Neural progenitor cell (in vitro differentiated cells): ENCODE measurements at places on chromosomes 2 and 18. TPM values are rescaled to one million over a fixed set of nuclear protein-coding genes. Genes with fewer than 3 reads are reported as not detected.

DNA sequence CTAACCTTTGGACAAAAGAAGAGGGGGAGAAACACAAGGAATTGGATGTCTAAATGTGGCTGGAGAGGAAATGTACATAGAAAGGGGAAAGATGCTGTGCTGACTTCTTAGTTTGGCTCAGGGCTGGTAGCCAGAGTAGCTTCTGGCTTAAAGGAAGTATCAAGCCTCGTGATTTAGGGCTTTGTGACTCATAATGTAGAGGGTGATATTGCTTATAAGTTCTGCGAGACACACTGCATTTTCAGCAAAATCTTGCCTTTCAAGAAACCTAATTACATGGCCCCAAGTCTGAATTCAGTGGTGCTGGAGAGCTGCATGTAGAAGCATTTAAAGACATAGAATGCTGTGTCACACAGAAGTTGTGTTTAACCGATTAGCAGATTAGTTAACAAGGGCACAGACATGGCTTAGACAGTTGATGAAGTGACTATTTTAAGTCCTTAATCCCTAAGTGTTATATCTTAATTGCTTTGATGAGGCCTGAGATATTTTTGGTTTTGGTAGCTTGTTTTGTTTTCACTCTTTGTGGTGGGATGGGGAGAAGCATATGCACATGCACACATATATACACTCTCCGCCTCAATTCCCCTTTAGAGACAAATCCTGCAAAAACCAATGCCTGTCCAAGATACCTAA lies 66.4 kb downstream of the EPAS1 start:
- no peaks in the 10 kb centered on the region for H3K4me1 ChIP-seq
- no peak overlapping the region for H3K27ac ChIP-seq
- no peak overlapping the region for H3K4me3 ChIP-seq
- no peak for DNase-seq
- no peaks in the 10 kb centered on the region for H3K27me3 ChIP-seq
- H3K36me3 ChIP-seq: no peaks in the 10 kb centered on the region

GRCh38 chr2:24749069-24749691 lies 44.0 kb downstream of the PTRHD1 start:
- no peak overlapping the region for H3K27ac ChIP-seq
- no peaks in the 10 kb centered on the region for H3K27me3 ChIP-seq
- peak; percentile 56 for DNase-seq
- peaks cover 7% of the 10 kb centered on the region for H3K4me1 ChIP-seq

GRCh38 chr2:174465327-174465726 lies 21.5 kb downstream of the GPR155 start:
- peak; percentile 47 for DNase-seq
- H3K36me3 ChIP-seq: no peaks in the 10 kb centered on the region
- H3K27me3 ChIP-seq: no peaks in the 10 kb centered on the region
- H3K4me1 ChIP-seq: no peaks in the 10 kb centered on the region

- no peak overlapping the region for H3K27ac ChIP-seq
- no peak overlapping the region for H3K4me3 ChIP-seq
- DNase-seq: peak; percentile 72
- peaks cover 8% of the 10 kb centered on the region for H3K4me1 ChIP-seq
Observed at GRCh38 chr18:78875016-78875777, 104.4 kb upstream of the SALL3 start.

DNA sequence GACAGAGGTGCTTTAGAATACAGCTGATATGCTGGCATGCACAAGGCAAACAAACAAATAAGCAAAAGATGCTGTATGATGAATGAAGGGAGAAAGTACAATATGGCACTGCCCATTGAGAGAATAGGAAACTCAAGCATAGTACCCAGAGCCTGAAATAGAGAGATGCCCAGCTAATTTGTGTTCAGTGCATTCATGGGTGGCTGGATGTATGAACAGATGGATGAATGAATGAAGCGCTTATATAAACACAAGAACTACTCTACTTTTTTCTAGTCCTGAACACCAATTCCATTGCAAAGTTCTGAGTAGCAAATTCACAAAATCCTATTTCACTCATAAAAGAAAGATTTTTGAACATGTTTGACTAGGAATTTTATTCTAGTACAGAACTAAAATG lies 756.3 kb downstream of the SATB2 start:
- no peak overlapping the region for H3K27ac ChIP-seq
- H3K4me1 ChIP-seq: no peaks in the 10 kb centered on the region
- no peaks in the 10 kb centered on the region for H3K36me3 ChIP-seq
- no peaks in the 10 kb centered on the region for H3K27me3 ChIP-seq
- H3K4me3 ChIP-seq: no peak overlapping the region

GRCh38 chr18:75070235-75070624 lies 138.7 kb downstream of the PTGR3 start:
- H3K27me3 ChIP-seq: no peaks in the 10 kb centered on the region
- no peaks in the 10 kb centered on the region for H3K36me3 ChIP-seq
- no peak overlapping the region for H3K4me3 ChIP-seq
- H3K27ac ChIP-seq: no peak overlapping the region
- DNase-seq: no peak

DNA sequence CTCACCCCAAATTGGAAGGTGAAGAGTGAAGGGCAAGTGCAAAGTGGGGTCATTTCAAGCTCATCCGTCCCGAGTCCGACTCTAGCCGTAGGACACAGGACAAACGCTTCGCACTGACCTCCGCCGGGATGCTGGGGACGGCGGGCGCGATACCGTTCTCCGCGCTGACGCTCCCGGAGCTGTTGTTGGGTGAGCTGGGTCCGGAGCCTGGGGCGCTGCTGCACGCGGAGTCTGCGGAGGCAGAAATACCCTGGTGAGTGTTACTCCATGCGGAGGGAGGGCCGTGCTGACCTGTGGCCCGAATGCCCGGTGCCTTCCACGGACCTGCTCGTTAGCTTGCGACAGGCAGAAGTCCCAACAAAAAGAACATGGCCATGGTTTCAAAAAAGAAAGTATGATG lies 261.3 kb downstream of the HDAC4 start:
- DNase-seq: no peak
- H3K4me1 ChIP-seq: no peaks in the 10 kb centered on the region
- no peaks in the 10 kb centered on the region for H3K36me3 ChIP-seq
- H3K4me3 ChIP-seq: no peak overlapping the region
- H3K27me3 ChIP-seq: no peaks in the 10 kb centered on the region
- H3K27ac ChIP-seq: no peak overlapping the region

- H3K4me1 ChIP-seq: no peaks in the 10 kb centered on the region
- H3K36me3 ChIP-seq: no peaks in the 10 kb centered on the region
- DNase-seq: no peak
- no peak overlapping the region for H3K4me3 ChIP-seq
- H3K27ac ChIP-seq: no peak overlapping the region
Observed at GRCh38 chr2:172323256-172323655, 104.1 kb upstream of the ITGA6 start.

- no peaks in the 10 kb centered on the region for H3K36me3 ChIP-seq
- no peaks in the 10 kb centered on the region for H3K4me1 ChIP-seq
- no peak for DNase-seq
- no peaks in the 10 kb centered on the region for H3K27me3 ChIP-seq
- H3K27ac ChIP-seq: no peak overlapping the region
Observed at GRCh38 chr2:168155046-168155445, 92.3 kb downstream of the STK39 start.

GRCh38 chr2:28312307-28313219 lies 80.1 kb upstream of the FOSL2 start:
- no peak overlapping the region for H3K27ac ChIP-seq
- H3K4me1 ChIP-seq: peaks cover 13% of the 10 kb centered on the region
- no peak overlapping the region for H3K4me3 ChIP-seq
- no peaks in the 10 kb centered on the region for H3K36me3 ChIP-seq
- no peaks in the 10 kb centered on the region for H3K27me3 ChIP-seq

DNA sequence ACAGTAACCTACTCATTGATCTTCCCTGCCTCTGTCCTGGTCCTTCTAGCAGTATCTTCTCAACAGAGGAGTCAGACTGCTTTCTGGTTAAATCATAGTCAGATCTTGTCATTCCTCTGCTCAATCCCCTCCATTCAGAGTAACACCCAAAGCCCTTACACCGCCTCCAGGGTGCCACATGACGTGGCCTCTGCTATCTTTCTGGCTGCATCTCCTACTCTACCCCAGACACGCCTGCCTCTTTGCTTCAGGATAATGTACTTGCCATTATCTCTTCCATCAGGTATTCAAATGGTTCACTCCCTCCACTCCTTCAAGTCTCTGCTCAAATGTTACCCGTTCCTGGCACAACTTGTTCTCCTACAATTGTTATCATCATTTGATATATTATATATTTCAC lies 36.3 kb upstream of the ACVR2A start:
- H3K27me3 ChIP-seq: no peaks in the 10 kb centered on the region
- peaks cover 8% of the 10 kb centered on the region for H3K4me1 ChIP-seq
- H3K27ac ChIP-seq: no peak overlapping the region
- no peak overlapping the region for H3K4me3 ChIP-seq

The KCNS3 gene
- total RNA-seq: 10.0 and 15.0 TPM in 2 replicates

The CFAP221 gene
- 0.74 and 1.5 TPM in 2 replicates for total RNA-seq

The CCDC93 gene
- total RNA-seq: 17.2 and 21.0 TPM in 2 replicates

The CFC1 gene
- total RNA-seq: not detected in 2 replicates

The RGPD4 gene
- total RNA-seq: 0.06 and 0.07 TPM in 2 replicates

The TAF1B gene
- 53.8 and 86.3 TPM in 2 replicates for total RNA-seq

The VIT gene
- not detected in 2 replicates for total RNA-seq

The UCN gene
- total RNA-seq: 0.56 and 1.2 TPM in 2 replicates

The FBXO48 gene
- total RNA-seq: 2.7 and 2.9 TPM in 2 replicates
